AG20443 (cell line): ENCODE measurements at places on chromosomes 1 and 21.
A peak's percentile ranks its signal among the peaks of the same experiment; 100 is the strongest.

DNA sequence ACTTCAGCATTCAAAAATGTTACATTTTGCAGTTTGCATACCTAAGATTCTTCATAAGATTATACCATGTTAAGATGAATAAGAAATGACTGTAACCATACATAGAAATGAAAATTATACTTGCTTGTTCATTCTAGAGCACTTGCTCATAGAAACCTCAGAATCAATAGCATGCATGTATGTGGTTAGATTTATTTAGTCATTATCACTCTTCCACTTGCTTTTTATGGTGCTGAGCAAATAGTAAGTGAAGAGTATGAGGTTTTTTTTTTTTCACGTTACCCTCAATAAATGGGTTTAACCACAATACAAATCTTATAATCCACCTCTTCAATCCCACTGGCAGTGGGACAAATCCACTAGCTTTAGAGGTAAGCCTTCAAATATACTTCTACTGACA is 84.7 kb downstream of the LRRC53 start:
- DNase-seq = no peak

- DNase-seq = no peak
Observed at GRCh38 chr1:107359472-107360241, 218.8 kb downstream of the NTNG1 start.

DNA sequence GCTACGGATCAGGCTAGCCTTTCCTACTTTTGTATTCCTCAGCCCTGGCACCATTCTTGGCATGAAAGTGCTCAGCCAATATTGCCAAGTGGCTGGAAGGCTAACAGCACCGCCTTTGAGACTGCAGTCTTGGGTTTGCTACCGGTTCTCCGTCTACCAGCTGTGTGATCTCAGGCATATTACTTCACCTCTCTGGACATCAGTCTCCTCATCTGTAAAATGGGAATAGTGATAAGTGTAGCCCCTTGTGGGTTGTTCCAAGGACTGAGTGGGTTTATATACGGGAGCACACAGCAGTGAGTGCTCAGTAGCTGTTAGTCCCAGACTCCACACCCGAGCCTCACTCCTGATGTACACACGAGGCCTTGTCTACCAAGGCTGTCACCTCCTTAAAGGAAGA is 13.7 kb downstream of the TFAP2E start:
- no peak for DNase-seq

DNA sequence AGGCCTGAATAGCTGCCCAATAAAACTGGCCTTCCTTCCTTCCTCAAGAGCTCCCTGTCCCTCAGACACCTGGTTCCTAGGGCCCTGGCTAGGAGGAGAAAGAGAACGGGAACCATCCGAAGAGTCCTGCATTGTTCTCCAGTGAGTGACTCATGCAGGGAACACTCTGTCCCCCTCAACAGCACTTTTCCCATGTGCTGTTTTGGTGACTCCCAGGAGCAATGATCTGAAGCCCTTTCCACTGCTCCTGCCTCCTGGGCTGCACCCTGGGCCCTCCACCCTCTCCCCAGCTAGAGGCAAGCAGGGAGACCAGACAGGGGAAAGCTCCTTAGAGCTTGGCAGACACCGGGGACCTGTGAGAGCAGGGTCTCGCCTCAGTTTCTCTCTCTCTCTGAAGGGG is 18.9 kb downstream of the TNNT2 start:
- peak; percentile 44 for DNase-seq

DNA sequence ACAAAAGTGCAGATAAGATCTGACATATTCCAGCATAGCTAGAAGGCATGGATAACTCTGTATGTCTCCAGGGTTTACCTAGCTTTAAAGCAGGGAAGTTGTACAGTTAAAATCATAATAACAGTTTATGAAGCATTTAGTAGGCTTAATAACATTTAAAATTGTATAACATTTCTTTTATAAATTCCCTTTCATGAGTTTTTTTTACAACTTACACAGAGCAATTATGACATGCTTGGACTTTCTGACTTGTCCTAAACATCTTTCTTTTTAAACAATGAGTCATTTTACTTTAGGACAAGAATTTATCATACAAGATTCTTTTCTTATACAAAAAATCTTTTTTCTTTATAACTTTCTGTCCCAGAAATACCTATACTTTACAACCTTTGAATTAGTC is 408.5 kb upstream of the NEGR1 start:
- no peak for DNase-seq

- DNase-seq = no peak
Observed at GRCh38 chr1:29824025-29824424, 587.7 kb downstream of the PTPRU start.

DNA sequence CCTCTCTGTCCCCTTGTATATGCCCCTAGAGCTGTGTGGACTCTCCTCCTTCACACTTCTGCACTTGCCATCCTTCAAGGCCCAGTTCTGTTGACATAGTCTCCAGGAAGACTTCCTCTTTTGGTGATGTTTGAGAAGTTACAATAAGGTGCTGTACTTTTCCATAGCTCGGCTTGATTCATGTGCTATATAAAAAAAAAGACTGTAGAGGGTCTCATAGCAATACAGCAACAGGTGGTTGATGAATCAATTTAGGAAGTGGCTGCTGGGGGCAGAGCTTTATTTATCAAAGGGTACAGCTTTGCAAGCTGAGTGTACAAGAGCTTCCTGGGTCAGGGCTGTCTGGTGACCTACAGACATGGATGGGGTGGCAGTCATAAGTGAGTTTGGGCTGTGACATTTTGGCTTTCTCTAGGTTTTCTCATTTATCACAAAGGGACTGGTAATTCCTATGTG is 102.7 kb downstream of the RUNX1 start:
- no peak for DNase-seq

- DNase-seq = no peak
Observed at GRCh38 chr1:45796381-45796780, 7.0 kb upstream of the MAST2 start.

DNA sequence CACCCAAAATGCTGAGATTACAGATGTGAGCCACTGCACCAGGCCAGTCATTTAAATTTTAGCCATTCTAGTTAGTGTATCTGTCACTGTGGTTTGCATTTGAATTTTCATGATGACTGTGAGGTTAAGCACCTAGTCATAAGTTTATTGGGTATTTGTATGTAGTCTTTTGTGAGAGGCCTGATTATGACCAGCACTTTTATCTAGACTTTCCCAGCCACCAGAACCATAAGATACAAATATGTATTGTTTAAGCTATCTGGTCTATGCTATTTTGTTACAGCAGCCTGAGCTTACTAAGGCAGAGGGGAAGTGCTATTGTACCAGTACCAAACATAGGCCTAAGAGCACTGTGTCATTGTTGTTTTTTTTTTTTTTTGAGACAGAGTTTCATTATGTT is 19.9 kb upstream of the DNAJC6 start:
- DNase-seq = no peak

DNA sequence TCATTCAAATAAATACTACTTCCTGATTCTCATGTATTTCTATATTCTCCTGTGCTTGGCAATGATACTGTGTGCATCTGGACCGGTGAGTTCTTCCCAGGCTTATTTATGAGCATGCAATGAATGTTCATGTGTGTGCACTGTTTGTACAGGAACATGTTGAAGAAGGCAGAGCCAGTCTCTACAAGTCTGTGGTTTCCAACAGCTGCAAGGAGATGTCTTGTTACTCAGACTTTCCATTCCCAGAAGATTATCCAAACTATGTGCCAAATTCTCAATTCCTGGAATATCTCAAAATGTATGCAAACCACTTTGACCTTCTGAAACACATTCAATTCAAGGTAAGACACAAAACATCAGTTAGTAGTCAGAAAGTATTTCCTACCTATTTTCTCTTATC is 19.1 kb downstream of the FMO1 start:
- DNase-seq = no peak

DNA sequence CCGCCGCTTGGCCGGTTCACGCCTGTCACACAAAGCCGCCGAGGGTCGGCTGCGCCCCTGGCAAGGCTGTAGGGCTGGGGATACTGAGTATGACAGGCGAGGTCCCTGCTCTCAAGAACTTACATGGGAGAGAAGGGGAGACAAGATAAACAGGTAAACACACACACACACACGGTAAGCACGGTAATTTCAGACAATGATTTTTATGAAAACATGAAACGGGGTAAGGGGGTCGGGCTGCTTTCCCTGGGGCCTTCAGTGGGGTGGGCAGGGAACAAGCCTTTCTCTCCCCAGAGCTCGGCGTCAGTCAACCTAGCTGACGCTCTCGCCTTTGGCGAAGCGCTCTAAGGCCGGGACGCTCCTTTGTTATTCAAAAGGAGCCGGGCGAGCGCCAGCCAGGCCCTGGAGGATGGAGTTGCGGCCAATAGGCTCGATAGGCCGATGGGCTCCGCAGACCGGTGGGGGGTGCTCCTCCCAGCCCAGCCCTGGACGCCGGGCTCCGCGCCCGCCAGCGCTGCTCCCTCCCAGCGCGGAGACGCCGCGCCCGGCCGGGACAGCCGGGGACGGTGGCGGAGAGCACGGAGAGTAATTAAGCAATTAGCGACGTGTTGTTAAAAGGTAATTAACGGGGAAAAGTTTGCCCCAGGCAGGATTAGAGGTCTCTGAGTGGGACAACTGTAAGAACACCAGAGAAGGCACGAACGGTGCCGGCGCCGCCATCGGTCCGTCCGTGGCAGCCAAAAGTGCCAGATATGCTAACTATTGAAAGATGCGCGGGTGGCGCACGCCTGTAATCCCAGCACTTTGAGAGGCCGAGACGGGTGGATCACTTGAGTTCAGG is 950 bp upstream of the INKA2 start:
- DNase-seq = peak; percentile 87

DNA sequence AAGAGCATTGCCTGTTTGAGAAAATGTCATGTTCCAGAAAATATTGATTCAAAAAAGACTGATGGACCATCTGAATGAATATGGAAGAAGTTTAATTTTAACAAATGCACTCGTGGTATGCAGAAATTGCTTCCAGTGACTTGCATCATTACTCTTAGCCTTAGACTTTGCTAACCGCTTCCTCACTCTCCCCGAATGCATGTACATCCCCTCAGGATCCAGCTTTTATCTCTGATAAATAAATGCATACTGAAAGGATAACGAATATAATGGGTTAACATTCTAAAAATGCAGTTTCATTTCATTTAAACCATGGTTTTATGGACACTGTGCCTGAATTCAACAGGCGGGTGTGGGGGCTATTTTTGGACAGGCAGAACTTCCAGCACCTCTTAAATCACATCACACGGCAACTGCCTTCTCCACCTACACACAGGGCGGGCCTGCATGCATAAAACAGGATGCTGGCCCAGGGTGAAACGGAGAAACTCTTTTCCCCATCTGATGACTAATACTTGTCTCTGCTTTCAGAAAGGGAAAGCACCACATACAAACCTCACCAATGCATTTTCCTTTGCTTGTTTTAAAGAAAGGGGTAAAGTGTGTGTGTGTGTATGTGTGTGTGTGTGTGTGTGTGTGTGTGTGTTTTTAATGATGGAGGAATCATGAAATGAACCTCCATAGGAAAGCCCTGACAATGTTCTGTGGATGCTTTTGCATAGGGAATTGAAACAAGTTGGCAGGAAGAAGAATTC is 48.7 kb downstream of the SPAG17 start:
- peak; percentile 73 for DNase-seq

GRCh38 chr21:37684547-37684946 is 231.7 kb downstream of the KCNJ6 start:
- no peak for DNase-seq

GRCh38 chr1:241847540-241847795 is 536 bp upstream of the EXO1 start:
- DNase-seq = no peak

- DNase-seq = peak; percentile 19
Observed at GRCh38 chr1:221164029-221164428, 284.8 kb downstream of the HLX start.

- DNase-seq = peak; percentile 54
Observed at GRCh38 chr1:52348704-52349300, 17.2 kb downstream of the CC2D1B start.

GRCh38 chr1:9835404-9835757 is 11.6 kb upstream of the CLSTN1 start:
- DNase-seq = no peak

DNA sequence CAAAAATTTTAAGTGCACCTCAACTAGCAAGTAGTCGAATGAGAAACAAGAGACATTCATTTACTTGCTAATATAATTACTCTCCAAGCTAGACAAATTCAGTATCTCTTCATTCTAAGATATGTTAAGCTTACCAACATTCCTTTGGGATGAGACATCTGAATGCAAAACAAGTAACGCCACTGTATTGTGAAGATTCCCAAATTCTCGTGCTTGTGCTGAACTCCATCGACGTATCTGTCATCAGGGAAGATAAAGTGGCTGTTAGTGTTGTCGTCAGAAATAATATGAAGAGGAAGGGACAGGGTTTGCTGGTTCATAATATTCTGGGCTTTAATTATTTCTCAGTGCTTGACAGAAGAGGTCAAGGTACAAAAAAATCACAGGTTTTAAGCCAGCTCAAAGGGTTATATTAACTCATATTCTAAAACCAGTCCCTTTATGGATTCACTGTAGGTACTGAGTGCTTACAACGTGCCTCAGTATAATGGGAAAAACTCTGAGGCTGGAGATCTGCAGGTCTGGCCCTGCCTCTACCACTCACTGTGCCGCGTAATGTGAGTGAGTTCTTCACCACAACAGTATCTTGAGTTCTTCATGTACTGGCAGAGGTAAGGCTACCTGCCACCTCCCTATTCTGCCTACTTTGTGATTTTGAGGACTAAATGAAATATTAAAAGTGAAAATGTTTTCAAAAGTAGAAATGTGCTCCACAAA is 42.0 kb downstream of the PCSK9 start:
- DNase-seq = peak; percentile 59

- peak; percentile 55 for DNase-seq
Observed at GRCh38 chr1:40362699-40363098, 10.8 kb upstream of the SMAP2 start.

- no peak for DNase-seq
Observed at GRCh38 chr1:101723415-101723814, 273.3 kb downstream of the OLFM3 start.

DNA sequence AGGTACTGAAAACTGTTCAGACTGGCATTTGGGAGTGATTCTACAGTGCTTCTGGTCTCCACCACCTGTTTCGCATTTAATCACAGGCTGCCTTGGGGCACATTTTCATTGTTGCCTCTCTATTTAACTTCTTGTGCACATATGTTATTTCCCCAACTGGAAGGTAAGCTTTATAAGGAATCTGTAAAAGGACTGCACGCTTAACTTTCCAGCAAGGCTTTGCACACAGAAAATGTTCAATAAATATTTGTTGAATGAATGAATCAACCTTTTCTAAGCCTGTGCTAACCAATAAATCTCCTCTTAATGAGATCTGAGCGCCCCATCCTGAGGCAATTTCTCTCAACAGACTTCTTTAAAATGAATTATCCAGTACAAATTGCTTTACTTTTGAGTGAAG is 84.3 kb upstream of the ARHGAP29 start:
- no peak for DNase-seq
